Stimulated activated CD4-positive, alpha-beta T cell treated with anti-CD3 and anti-CD28 coated beads, Interleukin-2, amount 100 ng/mL, for 4 hours (primary cell): ENCODE measurements at places on chromosomes 6 and 20.
A peak's percentile ranks its signal among the peaks of the same experiment; 100 is the strongest.

DNA sequence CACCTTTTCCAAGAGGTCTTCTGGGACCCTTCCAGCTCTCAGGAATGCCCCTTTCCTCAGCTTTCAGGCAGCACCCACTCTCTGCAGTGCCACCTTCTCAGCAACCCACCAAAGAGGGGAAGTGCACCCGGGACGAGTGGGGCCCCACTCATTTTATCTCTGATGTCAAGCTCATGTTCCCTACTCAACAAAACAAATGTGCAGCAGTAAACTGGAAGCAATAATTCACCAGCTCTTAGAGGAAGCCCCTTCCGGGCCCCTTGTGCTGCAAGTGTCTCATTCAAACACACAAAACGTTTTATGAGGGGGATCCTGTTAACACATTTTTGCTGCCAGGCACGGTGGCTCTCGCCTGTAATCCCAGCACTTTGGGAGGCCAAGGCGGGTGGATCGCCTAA, 13.6 kb downstream of the GFOD1 start:
- no peak for DNase-seq

DNA sequence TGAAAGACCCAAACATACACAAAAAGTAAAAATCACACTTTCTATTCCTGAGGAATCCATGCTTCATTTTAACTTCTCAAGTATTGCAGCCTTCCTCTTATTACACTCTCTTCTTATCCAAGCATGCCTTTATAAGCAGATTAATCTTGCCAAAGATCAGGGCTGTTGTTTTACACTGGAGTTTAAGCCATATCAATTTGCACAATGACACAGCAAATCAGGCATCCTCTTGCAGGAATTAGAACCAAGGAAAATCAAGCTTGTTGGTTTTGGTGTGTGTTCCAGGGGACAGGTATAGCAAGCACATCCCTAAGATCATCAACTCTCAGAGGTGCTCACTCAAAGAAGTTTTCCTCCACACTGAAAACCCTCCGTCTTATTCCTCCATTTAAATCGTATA, 69.5 kb downstream of the CYP39A1 start:
- no peak for DNase-seq

DNA sequence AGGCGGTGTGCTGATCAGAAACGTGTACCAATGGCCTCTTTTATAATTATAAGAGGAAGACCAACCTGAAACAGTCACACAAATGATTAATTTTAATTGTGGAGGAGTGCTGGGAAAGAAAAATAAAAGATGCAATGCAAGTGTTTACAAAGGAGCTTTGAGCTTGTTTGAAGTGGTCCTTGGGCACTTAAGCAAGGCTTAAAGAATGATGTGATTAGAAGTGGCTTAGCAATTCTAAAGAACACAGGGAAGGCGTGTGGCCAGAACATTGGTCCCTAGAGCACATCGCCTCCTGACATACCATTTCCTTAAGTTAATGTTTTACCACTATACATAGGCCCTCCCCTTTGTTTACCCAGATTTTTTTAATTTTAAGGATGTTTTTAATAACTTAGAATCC, 26.1 kb downstream of the PTPN1 start:
- DNase-seq = no peak

DNA sequence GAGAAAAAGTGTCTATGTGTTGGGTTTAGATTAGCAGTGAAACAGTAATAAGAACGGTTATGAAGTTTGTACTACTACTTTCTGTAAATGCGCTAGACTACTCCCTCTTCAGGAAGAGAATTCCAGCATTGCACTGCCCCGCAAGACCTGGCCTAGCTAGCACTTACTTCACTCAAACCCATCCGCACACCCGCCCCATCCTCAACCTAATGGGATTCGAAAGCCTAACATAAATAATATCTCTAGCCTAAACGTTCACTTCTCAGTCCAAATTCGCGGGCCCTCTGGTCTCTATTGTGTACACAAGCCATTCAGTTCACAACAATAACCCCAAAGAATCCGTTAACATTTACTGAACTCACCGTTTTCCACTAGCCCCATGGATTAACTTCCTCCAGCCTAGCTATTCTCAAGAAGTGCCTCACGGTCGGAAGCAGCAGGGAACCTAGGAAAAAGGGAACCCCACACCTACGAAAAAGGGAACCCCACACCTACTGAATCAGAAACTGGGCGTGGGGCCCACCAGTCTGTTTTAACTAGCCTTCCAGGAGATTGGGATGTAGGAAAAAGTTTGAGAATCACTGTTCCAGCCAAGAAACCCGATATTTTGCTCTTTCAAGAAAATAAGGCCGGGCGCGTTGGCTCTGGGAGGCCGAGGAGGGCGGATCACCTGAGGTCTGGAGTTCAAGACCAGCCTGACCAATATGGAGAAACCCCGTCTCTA, 45.4 kb upstream of the BTN3A2 start:
- no peak for DNase-seq

DNA sequence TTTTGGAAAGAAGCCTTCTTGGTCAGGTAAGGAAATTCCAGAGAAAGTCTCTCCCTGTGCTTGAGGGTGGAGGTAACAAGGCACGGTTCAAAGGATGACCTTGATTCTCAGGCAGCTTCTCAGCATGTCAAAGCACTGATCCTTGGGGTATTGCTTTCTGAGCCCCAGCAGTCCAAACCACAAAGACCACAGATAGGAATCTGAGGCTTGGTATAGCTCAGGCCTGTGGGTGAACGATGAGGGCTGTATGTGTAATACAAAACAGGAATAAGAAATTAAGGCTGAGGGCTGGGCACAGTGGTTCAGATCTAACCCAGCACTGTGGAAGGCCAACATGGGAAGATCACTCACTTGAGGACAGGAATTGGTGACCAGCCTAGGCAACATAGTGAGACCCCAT, 70.2 kb upstream of the SLC22A1 start:
- DNase-seq = no peak

DNA sequence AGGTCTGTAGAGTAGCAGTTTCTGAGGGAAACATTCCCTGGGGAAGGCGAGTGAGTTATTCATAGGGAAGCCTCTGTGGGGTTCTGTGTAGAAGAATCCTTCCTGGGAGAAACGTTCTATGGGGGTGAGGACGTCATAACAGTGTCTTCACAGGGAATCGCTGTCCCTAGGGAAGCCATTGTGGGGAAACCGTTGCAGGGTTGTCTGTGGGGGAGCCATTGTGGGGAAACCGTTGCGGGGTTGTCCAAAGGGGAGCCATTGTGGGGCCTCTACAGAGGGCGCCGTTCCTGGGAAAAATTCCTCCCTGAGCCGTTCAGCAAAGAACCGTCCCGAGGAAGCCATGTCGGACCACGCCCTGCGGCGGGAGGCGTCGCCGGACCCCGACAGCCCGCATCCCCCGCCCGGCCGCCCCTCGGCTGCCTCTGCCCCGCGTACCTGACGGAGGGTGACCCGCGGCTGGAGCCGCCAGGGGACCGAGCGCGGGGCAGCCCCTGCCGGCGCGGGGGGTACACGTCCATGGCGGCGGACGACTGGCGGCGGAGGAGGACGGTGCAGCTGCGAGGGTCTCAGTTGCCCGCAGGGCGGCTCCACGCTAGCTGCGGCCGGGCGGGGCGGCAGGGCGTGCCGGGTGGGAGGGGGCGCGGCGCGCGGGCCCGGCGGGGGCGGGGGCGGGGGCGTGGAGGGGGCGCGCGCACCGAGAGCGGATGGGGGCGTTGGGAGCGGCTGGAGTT, at the start of gene DNAAF9:
Gene DNAAF9, minus strand, starts transcription at position 630 of the 731 bp plus-strand sequence. Its CDS starts 112 bp downstream, at position 518.
- DNase-seq = peak; percentile 31

DNA sequence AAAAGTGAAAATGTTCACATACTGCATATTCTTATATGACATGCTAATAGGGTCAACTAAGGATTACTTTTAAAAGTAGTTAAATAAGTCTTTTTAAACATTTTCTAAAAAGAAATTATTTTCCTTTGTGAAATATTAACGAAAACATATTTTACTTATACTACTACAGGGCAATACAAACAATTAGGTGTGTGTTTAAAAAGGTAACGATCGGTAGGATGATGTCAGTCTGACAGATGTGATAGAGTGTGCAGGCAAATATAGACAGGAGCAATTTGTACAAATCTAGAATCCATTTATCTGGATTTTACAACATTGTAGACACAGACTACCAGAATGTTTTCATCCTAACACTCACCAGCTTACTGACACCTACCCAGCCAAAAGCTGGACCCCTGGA, 257.5 kb downstream of the FOXC1 start:
- DNase-seq = no peak

GRCh38 chr6:149248693-149249369, 68.7 kb upstream of the TAB2 start:
- no peak for DNase-seq

DNA sequence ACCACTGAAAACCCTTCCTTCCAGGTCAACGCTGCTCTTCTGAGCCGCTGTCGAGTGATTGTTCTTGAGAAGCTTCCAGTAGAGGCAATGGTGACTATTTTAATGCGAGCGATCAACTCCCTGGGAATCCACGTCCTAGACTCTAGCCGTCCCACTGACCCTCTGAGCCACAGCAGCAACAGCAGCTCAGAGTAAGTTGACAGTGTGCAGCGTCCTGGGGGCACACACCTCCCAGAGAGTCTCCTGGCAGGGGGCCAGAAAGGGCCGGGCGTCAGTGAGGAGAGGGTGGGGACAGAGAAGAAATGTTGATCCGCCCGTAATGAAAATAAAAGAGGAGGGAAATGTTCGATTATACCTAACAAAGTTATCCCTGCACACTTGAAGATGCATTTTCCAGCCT, 5.0 kb downstream of the WRNIP1 start:
- DNase-seq = no peak

- no peak for DNase-seq
Observed at GRCh38 chr20:20836836-20837235, 124.4 kb upstream of the RALGAPA2 start.

GRCh38 chr6:116144605-116145004, 18.7 kb upstream of the COL10A1 start:
- DNase-seq = no peak

- no peak for DNase-seq
Observed at GRCh38 chr6:20188630-20189075, 23.6 kb downstream of the MBOAT1 start.

DNA sequence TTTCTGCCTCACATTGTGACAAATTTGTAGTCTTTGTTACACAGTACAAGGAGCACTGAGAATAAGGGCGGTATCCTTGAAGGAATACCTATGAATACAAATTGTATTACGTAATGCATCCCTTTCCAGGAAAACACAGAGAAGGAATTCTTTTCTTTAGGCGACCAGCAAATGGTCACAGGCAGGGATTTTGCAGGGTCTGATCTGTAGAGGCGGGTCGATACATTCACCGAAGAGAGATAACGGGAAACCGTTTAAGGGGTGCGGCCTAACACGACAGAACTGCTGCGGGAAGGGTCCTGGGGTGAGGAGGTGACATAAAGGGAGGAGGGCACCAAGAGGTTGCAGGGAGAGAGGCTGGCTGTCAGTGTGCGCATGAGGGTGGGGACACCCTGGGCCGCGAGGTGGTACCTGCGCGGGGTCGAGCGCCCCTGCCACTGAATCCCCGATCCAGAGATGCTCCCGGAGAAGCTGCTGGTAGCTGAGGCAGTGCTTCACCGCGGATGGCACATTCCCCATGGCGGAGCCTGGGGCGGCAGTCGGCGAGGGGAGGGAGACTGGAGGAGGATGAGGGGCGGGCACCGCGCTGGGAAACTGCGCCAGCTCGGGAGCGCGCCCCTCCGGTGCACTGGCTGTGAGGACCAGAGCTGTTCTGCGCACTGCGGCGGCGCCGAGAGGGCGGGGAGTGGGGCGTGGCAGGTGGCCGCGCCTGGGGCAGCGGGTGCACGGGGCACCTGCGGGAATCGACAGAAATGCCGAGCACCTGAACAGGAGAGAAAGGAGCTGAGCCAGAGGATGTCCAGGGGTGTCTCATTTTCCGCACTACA, at the start of gene HMGCLL1:
Gene HMGCLL1, minus strand, starts transcription at position 656 of the 827 bp plus-strand sequence. Its CDS starts 137 bp downstream, at position 519.
- DNase-seq = no peak

GRCh38 chr6:152669895-152670294, 27.8 kb upstream of the MYCT1 start:
- DNase-seq = no peak

DNA sequence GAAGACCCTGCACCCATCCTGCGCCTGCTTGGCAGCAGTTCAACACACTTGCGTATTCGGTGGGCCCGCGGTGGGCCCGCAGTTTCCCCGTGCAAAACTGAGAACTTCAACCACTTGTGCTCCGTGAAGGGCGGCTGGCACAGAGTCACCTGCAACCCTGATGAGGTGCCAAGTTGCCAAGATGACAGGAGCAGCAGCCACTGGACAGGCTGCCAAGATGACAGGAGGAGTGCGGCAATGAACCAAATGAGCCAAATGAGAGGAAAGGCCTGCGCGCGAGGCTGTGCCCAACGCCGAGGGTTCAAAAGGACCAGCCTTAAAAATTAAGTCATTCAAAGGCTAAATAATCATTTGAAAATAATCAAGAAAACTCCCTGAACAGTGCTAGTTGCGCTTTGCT, 20.1 kb downstream of the DIDO1 start:
- DNase-seq = no peak

- DNase-seq = no peak
Observed at GRCh38 chr20:19232997-19233794, 20.8 kb downstream of the SLC24A3 start.

DNA sequence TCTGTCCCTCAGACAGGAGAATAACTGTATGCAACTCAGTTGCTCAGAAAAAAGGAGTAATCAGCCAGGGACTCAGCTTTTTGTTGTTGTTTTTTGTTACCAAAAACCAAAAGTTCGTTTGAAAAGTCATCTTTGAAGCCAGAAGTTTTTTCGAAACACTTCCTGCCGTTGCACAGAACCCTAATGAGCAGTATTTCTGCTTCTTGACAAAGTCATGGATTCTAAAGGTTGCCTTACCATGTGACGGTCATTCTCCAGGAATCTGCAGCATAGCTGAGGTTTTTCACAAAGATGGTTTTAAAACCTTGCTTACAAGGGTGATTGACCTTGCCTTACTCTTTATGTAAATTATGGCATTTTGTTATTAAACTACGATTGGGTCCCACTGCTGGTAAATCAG, 1.9 kb downstream of the RAB32 start:
- no peak for DNase-seq

- DNase-seq = peak; percentile 65
Observed at GRCh38 chr20:54207743-54208547, at the start of gene PFDN4. PFDN4 (plus strand) TSS chr20:54208087; CDS start chr20:54208101, 14 bp downstream.

DNA sequence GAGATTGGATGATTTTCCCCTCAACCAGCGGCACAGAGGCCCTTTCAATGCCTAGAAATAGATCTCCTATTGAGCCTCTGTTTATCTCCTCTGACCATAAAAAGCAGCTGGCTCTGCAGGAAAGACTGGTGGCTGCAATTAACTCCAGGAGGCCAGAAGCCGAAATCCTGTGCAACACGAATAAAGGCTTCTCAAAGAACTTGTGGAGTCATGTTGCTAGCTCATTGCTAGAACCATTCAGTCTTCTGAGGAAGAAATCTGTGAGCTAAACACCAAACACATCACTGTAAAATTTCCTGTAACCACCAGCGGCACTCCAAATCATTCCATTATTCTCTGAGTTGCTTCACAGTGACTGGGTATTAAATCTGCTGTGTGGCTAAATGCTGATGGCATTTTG, 49.1 kb upstream of the TPD52L1 start:
- no peak for DNase-seq

- DNase-seq = no peak
Observed at GRCh38 chr6:97123652-97124051, 159.4 kb downstream of the MMS22L start.

- no peak for DNase-seq
Observed at GRCh38 chr6:99471638-99472037, 43.6 kb downstream of the USP45 start.

GRCh38 chr6:18078866-18079265, 43.6 kb downstream of the NHLRC1 start:
- no peak for DNase-seq
